ENCODE measurements at places on chromosomes 1 and 21. TPM values are rescaled to one million over a fixed set of nuclear protein-coding genes. Genes with fewer than 3 reads are reported as not detected.

CELA3B gene
- total RNA-seq, result not detected

DNA sequence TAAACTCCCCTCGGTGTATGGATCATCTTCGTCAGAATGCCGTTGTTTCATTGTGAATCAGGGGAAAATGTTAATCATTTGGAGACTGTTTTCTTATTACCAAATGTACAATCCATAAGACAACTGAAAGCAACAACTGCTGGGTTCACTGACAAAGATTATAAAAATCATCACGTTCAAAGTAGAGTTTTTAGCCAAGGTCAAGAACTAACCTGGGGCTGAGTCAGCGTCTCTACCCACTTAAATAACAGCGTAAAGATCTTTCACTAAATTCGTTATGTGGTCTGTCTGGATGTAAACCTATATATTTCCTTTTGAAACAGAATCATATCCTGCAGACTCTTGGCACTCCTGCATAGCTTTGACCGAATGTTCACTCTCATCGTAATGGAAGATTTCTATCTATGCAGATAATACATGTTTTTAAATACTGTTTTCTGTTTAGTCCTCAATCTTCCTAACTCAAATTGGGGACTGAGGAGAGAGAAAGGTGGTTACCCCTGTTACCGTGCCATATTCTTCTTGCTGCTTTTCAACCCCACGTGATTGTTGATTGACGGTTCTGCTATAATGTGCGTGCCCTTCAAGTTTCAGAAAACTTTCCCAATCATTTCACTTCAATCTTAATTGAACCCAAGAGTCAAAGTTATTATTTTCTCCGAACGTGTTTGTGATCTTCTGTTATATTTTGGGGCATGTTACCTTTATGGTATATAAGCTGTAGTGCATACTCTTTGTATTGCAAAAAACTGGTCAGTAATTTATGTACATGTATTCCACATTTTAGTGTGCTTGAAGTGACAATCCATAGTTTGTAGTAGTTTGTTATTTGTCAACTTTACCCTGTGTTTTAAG is 15.6 kb upstream of the NCMAP start:
- DNase-seq, result no peak

DNA sequence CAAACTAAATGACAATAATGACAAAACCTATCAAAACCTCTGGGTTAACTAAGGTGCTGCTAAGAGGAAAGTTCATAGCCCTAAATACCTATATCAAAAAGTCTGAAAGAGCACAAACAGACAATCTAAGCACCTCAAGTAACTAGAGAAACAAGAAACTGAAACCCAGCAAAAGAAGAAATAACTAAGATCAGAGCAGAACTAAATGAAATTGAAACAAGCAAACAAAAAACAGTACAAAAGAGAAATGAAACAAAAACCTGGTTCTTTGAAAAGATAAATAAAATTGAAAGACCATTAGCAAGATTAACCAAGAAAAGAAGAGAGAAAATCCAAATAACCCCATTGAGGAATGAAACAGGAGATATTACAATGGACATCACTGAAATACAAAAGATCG is 44.8 kb upstream of the KIAA0040 start:
- no peak for DNase-seq

- no peak for DNase-seq
These were observed 135.9 kb upstream of the HMCN1 start for GRCh38 chr1:185598332-185598731.

DNA sequence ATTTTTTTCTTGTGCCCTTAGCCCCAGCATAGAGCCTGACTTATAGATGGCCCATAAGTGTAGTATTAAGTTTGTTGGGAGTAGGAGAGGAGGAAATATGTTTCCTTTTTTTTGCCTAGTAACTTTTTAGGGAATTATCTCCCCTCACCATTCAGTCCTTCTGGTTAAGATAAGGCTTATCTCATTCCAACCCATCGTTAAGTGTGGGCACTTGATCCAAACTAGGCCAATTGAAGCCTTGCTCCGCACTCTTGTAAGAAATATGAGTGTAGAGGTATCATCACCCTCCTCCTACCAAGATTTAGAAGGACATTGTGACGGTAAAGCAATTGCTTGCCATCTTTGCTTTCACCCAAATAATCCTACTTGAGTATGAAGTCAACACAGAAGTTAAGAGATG is 8.8 kb upstream of the FGGY start:
- DNase-seq, result no peak
